ENCODE measurements at places on chromosomes 4 and X.

DNA sequence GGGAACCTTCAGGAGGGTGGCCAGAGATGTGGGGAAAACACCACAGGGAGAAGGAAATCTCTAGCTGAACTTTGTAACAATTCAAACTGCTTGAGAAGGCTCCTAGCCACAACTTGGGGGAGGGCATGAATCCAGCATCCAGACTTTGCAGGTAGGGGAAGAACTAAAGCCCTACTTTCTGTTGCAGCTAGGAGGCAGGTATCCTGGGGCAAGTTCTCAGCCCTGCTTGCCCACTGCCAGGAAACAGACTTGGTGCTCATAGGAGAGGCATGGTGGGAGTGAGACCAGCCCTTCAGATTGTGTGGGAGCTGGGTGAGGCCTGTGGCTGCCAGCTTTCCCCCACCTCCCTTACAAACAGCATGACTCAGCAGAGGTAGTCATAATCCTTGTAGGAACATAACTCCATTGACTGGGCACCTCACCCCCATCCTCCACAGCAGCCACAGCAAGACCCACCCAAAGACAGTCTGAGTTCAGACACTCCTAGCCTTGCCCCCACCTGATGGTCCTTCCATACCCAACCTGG lies 209.5 kb upstream of the CPEB2 start:
- DNase-seq, result no peak

GRCh38 chrX:23435575-23435974 lies 100.9 kb downstream of the PTCHD1 start:
- no peak for DNase-seq

- no peak for DNase-seq
Measured at GRCh38 chr4:172938072-172938829, 230.4 kb upstream of the GALNT7 start.

DNA sequence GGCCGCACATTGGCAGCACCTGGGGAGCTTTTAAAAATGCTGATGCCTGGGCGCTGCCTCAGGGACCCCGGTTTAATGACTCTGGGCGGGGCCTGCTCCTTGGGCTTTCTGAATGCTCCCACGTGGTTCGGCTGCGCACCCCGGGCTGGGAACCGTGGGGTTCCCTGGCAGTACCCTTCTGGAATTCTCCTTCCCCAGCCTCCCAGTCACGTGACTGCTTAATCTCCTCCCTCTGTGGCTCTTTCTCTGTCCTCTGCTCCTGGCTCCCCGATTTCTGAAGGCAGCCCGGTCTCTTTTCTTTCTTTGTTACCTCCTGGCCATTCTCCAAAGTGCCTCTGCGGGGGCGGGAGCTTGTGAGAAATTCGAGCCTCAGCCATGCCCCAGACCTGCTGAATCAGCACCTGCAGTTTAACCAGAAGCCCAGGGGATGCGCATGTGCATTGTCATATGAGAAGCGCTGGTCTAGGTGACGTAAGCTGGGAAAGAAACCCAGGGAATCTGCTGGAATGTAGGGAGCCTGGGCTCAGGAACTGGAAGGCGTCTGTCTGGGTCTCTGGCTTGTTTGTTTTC lies 16.6 kb downstream of the CLCN4 start:
- no peak for DNase-seq

DNA sequence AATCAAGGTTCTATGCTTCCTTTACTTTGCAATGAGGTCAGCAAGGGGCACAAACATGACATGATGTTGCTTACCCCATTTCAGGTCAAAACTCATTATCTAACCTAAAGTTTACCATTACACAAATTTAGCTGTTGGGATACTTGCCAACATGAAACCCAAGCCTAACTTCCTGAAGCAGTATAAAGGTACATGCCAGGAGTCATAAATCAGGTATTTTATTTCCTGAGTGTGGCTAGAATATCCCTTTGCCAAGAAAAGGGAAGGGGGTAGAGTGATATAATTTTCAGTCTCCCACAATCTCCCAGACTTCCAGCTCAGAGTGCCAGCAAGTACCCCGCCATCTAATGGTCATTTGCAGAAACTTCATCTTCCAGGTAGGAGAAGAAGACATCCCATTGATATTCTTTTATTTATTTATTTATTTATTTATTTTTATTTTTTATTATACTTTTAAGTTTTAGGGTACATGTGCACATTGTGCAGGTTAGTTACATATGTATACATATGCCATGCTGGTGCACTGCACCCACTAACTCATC lies 136.6 kb downstream of the NEXMIF start:
- no peak for DNase-seq

GRCh38 chrX:138777230-138777629 lies 65.7 kb upstream of the FGF13 start:
- no peak for DNase-seq

DNA sequence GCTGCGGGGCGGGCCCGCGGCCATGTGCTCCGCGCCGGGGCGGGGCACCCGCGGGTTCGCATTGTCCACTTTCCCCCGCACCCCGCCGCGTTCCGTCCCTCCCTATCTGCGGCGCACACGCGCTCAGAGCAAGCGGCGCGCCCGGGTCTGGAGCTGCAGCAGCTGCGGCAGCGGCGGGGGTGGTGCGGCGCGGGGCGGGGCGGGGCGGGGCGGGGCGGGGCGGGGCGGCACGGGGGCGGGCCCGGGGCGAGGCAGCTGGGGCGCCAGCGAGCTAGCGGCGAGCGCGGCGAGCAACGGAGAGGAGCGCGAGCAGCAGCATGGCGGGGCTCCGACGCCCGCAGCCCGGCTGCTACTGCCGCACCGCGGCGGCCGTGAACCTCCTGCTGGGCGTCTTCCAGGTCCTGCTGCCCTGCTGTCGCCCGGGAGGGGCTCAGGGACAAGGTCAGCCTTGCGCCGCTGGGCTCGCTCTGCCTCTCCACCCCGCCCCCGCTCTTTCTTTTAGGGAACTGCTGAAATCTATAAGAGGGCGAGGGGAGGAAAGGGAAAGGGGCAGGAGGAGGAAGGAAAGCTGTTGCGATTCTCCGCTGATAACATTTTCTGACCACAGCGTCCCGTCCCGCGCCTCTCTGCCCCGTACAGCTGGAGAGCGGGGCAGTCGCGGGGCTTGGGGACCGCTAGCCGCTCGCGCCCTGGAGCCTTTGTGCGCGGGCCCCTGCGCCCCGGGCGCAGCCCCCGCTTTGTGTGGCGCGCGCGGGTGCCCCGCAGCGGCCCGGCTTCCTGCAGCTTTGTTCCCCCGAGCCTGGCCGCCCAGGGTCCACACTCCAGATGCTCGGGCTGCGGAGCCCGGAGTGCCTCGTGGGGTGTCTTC lies at the start of gene TMEM131L:
TSS of gene TMEM131L (plus strand) at position 280 of the 868 bp plus-strand sequence. CDS start at position 318, 38 bp downstream.
- DNase-seq, result peak; percentile 67

GRCh38 chr4:118954246-118954645 lies 65.6 kb downstream of the SYNPO2 start:
- no peak for DNase-seq

GRCh38 chr4:101141855-101142254 lies 205.5 kb downstream of the PPP3CA start:
- DNase-seq, result no peak

- no peak for DNase-seq
Measured at GRCh38 chr4:113987382-113987941, 8.0 kb upstream of the ARSJ start.

GRCh38 chr4:16140879-16141249 lies 57.0 kb upstream of the PROM1 start:
- DNase-seq, result no peak

- no peak for DNase-seq
Measured at GRCh38 chrX:123330229-123330942, 146.3 kb downstream of the GRIA3 start.

DNA sequence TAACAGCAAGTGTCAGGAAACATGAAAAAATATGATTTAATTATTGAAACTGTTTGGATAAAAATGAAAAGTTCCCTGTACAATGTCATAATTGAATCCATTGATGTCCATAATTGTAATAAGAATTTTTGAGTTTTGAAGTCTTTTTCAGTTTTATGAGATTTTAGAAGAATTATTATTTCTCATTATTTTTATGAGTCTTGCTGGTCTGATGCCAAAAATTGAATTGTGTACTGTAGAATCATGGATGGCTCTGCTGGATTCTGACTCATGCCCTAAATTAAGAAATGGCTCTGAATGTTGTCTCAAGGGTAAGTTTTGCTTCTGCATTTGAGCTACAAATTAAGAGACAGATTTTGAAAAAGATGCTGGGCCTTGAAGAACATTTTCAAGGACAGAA lies 132.8 kb upstream of the MAP9 start:
- DNase-seq, result no peak

DNA sequence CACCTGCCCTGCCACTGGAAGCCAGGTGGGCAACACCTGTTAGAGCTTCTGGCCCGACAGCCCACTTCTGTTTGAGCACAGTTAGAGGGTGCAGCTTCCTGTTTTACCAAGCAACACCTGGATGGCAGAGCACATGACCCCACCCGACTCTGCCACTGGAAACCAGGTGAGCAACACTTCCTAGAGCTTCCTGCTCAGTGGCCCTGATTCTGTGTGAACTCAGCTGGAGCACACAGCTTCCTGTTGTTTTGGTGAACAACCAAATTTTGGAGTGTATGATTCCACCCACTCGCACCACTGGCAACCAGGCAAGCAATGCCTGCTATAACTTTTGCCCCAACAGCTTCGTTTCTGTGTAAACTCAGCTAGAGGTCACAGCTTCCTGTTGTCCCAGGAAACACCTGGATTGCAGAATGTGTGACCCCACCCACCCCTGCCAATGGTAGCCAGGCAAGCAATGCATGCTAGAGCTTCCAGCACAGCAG lies 163.8 kb upstream of the KLF8 start:
- DNase-seq, result peak; percentile 75

- DNase-seq, result no peak
Measured at GRCh38 chrX:39149761-39150160, 348.5 kb downstream of the MID1IP1 start.

- peak; percentile 21 for DNase-seq
Measured at GRCh38 chr4:76984788-76985211, 35.2 kb downstream of the SEPTIN11 start.

DNA sequence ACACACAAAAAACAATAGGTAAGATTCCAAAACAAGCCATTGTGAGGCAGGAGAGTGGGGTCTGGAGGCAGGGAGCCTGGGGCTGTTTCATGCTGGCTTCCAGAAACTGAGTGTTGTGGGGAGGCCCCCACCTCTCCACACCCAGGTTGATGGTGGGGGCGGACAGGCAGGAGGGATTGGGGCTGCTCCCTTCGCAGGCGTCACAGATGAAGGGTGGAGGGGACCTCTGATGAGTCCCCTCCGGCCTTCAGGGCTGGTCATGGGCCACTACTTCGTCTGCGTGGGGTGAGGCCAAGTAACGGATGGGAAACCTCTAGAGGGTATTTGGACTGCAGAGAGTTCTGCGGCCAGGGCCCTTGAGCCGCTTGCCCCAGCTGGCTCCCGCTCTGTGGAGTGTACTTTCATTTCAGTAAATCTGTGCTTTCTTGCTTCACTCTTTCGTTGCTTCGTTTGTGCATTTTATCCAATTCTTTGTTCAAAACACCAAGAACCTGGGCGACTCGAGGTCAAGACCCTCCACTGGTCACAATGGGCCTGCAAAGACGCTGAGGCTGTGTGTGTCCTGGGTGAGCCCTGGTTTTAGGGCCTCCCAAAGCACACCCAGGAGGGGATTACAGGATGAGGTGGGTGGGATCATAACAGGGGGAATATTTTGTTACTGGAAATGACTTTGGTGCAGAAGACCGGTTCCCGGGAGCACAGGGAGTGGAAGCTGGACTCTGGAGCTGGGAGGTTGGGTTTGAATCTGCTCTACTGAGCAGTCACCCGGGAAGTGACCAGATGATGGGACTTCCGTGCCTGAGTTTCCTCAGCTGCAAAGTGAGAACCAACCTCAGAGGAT lies 83.7 kb upstream of the ADRA2C start:
- no peak for DNase-seq

- peak; percentile 15 for DNase-seq
Measured at GRCh38 chr4:27000820-27001219, 140.2 kb downstream of the STIM2 start.

GRCh38 chr4:187656959-187657358 lies 338.6 kb upstream of the ZFP42 start:
- no peak for DNase-seq

- DNase-seq, result no peak
Measured at GRCh38 chrX:118718737-118719136, 8.7 kb upstream of the IL13RA1 start.

GRCh38 chrX:96314985-96315384 lies 369.7 kb upstream of the DIAPH2 start:
- DNase-seq, result no peak

DNA sequence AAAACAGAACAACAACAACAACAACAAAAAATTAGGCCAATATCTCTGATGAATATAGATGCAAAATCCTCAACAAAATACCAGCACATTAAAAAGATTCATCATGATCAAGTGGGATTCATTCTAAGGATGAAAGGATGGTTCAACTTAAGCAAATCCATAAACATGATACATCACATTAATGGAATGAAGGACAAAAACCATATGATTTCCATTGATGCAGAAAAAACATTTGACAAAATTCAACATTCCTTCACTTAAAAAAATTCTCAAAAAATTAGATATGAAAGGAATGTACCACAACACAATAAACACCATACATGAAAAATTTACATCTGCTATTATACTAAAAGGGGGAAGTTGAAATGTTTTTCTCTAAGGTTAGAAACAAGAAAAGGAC lies 103.3 kb downstream of the IL15 start:
- no peak for DNase-seq

- DNase-seq, result no peak
Measured at GRCh38 chr4:41428601-41429279, 109.2 kb upstream of the LIMCH1 start.

DNA sequence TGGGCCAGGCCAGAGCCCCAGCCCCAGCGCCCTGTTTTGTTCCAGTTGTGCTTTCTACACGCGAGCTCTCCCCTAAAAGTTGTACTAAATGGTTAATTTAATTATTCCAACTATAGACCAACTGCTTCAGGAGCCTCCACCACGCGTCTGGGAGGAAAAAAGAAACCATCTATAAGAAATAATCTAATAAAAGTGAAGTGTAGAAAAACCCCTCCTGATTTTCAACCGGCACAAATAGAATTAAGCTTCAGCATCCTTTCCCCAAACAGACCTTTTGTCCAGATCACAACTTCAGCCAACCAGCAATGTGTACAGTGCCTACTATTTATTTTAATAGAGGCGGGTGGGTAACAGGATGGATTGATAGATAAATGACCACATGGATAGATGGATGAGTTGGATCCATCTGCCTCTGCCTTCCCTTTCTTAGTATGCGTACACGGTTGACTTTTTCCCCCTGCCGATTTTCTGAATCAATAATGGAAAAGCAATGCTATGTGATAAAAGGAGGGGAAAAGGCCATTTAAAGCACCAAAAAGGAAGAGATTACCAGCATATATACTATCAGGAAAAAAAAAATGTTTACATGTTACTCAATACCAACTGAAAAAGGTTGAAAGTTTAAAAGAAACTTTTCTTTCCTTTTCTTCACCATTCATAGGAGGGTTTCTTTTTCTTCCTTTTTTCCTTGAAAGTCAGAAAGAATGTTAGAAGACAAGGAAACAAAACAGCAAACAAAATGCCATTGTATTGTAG lies 3.7 kb upstream of the PHOX2B start:
- DNase-seq, result no peak
